Activated CD4-positive, alpha-beta T cell treated with anti-CD3 and anti-CD28 coated beads, Interleukin-2, amount 10 ng/mL, durations not matched to agents 24 days and 14 days (primary cell): ENCODE measurements at places on chromosomes 4 and X.

DNA sequence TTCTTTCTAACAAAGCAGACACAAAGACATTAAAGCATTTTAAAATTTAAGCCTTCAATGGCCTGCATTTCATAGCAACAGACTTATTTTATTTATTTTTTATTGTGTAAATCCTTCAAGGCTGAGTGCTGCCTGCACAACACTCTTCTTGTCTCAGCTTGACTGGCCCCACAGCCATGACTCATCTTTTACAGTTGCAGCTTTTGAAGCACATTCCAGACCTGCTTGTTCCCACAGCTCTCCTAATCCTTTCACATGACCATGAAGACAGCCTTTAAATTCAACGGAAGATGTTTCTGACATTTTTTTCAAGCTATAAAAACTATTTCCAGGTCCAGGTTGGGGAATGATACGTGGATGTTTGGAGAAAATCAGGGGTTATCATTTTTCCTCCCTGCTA is 276.9 kb upstream of the TACR3 start:
- H3K4me3 ChIP-seq, result no peak overlapping the region
- H3K4me1 ChIP-seq, result no peaks in the 10 kb centered on the region
- H3K27me3 ChIP-seq, result no peaks in the 10 kb centered on the region
- H3K36me3 ChIP-seq, result no peaks in the 10 kb centered on the region
- no peak overlapping the region for H3K27ac ChIP-seq

DNA sequence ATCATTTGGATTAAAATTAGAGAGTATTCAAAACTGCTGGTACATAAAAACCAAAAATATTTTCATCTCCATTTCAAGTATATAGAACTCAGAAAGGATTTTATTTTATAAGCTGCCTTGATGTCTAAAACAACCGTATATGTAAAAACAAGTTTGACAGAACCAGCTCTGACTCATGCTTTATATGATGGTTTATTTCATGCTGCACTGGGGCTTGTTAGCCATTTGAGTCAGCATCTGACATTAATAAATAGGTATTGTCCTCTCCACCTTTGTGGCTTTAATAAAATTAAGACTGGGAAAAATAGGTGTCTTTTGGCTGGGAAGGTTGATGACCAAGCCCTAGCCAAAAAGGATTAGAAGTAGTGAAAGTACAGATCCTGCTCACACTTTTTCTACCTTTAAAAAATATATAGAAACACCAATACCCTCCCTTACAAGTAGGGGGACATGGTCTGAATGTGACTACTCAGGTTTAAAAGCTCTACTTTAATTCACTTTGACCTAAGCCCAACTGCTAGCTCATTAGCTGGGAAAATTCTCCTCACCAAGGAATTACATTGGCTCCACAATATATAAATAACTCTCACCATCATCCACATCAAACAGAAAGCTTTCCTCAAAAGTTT is 228.1 kb downstream of the ADAMTS3 start:
- no peak overlapping the region for H3K27ac ChIP-seq
- no peaks in the 10 kb centered on the region for H3K27me3 ChIP-seq
- H3K4me1 ChIP-seq, result no peaks in the 10 kb centered on the region
- no peak overlapping the region for H3K4me3 ChIP-seq

GRCh38 chrX:7637066-7637465 is 205.9 kb upstream of the VCX start:
- no peaks in the 10 kb centered on the region for H3K27me3 ChIP-seq
- no peak for DNase-seq

GRCh38 chr4:112225157-112225556 is 6.4 kb upstream of the AP1AR start:
- H3K4me3 ChIP-seq, result no peak overlapping the region
- H3K36me3 ChIP-seq, result no peaks in the 10 kb centered on the region
- DNase-seq, result no peak
- H3K4me1 ChIP-seq, result peaks cover 5% of the 10 kb centered on the region
- no peak overlapping the region for H3K27ac ChIP-seq

GRCh38 chrX:11665168-11666111 is at the start of gene ARHGAP6:
ARHGAP6 (minus strand) TSS chrX:11665920; CDS start chrX:11664828, 1,092 bp downstream.
- H3K4me3 ChIP-seq, result no peak within 1 kb of the TSS
- peaks cover 51% of the 10 kb centered on the region for H3K27me3 ChIP-seq
- no peaks in the 10 kb centered on the region for H3K4me1 ChIP-seq

- no peak overlapping the region for H3K27ac ChIP-seq
- DNase-seq, result no peak
- no peaks in the 10 kb centered on the region for H3K27me3 ChIP-seq
- H3K4me1 ChIP-seq, result no peaks in the 10 kb centered on the region
- H3K36me3 ChIP-seq, result no peaks in the 10 kb centered on the region
Measured at GRCh38 chrX:143536176-143536575, 18.9 kb upstream of the SPANXN3 start.

- no peaks in the 10 kb centered on the region for H3K27me3 ChIP-seq
- no peaks in the 10 kb centered on the region for H3K36me3 ChIP-seq
- H3K27ac ChIP-seq, result no peak overlapping the region
- no peak overlapping the region for H3K4me3 ChIP-seq
Measured at GRCh38 chrX:151753313-151754046, 18.9 kb downstream of the CNGA2 start.

DNA sequence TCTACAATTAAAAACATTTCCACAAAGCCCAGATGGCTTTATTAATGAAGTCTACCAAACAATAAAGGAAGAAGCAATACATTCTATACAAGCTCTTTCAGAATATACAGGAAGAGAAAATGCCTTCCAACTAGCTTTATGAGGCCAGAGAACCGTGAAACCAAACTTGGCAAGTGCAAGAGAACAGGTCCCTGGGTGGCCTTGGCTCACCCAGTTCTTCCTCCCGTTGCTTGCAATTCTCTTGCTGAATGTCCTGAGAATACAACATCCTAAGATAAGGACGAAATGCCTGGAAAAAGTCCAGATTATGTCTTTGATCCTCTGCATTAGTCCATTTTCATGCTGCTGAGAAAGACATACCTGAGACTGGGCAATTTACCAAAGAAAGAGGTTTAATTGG is 204.9 kb downstream of the MAD2L1 start:
- no peaks in the 10 kb centered on the region for H3K36me3 ChIP-seq
- H3K27me3 ChIP-seq, result no peaks in the 10 kb centered on the region
- no peak overlapping the region for H3K27ac ChIP-seq
- DNase-seq, result no peak
- no peak overlapping the region for H3K4me3 ChIP-seq
- H3K4me1 ChIP-seq, result no peaks in the 10 kb centered on the region

DNA sequence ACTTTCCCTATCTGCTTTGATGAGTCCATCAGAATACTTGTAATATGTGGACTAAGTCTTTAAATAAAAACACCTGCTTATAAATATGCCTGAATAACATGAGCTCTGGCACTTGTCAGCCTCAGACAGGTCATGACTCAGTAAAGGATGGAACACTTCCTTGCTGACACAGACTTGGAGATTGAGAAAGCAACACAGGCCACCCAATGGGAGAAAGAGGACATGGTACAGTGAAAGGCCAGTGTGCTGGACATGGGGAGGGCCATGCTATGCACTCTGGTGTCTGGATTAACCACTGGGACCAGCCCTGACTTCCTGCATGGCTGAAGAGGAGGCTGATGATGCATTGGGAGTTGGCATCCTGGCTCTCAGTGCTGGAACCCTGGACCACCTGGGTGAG is 149.5 kb downstream of the DHRSX start:
- peaks cover 29% of the 10 kb centered on the region for H3K36me3 ChIP-seq
- no peak overlapping the region for H3K27ac ChIP-seq
- H3K4me1 ChIP-seq, result no peaks in the 10 kb centered on the region
- DNase-seq, result no peak
- no peak overlapping the region for H3K4me3 ChIP-seq

- no peak for DNase-seq
- peaks cover 8% of the 10 kb centered on the region for H3K27me3 ChIP-seq
- H3K4me3 ChIP-seq, result no peak overlapping the region
- H3K4me1 ChIP-seq, result no peaks in the 10 kb centered on the region
- H3K27ac ChIP-seq, result no peak overlapping the region
Measured at GRCh38 chr4:55744369-55744768, 75.2 kb upstream of the EXOC1L start.

DNA sequence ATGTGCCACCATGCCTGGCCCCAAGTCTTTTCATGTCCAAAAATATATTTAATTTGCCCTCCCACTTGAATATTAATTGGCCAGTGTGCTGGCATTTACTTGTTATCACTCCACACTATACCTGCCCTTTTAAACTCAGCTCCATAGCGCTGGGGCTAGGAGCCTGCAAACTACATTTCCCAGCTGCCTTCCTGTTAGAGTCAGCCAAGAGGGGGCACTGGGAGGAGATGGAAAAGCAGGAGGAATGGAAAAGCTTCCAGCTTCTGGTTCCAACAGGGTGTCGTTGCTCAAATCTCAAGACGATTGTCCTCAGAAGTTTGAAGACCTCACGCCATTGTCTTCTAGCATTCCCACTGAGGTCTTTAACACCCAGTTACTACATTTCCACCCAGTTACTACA is 315.5 kb downstream of the BCOR start:
- no peaks in the 10 kb centered on the region for H3K27me3 ChIP-seq
- H3K36me3 ChIP-seq, result no peaks in the 10 kb centered on the region
- H3K27ac ChIP-seq, result no peak overlapping the region
- no peak overlapping the region for H3K4me3 ChIP-seq

DNA sequence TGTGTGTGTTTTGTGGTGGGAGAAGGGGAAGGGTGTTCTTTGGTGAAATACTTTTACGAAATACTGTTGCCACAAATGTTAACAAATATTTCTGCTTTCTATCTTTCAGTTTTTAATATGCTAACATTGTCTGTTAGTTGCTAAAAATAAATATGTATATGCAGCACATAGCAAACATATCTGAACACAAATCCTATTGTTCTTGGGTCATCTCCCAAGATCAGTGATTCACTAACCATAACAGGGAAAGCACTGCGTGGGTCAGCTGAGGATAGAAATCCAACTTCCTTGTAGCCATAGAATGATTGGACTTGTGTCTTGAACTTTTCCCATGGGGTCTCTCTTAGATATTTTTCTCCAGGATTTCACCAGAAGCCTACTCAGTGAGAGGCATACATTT is 250.3 kb upstream of the FAM47A start:
- no peaks in the 10 kb centered on the region for H3K36me3 ChIP-seq
- no peaks in the 10 kb centered on the region for H3K4me1 ChIP-seq
- no peak overlapping the region for H3K4me3 ChIP-seq
- no peak for DNase-seq
- no peak overlapping the region for H3K27ac ChIP-seq

GRCh38 chrX:11944501-11944900 is 186.5 kb downstream of the MSL3 start:
- no peaks in the 10 kb centered on the region for H3K36me3 ChIP-seq
- H3K27ac ChIP-seq, result no peak overlapping the region
- H3K27me3 ChIP-seq, result no peaks in the 10 kb centered on the region
- H3K4me1 ChIP-seq, result no peaks in the 10 kb centered on the region
- H3K4me3 ChIP-seq, result no peak overlapping the region

DNA sequence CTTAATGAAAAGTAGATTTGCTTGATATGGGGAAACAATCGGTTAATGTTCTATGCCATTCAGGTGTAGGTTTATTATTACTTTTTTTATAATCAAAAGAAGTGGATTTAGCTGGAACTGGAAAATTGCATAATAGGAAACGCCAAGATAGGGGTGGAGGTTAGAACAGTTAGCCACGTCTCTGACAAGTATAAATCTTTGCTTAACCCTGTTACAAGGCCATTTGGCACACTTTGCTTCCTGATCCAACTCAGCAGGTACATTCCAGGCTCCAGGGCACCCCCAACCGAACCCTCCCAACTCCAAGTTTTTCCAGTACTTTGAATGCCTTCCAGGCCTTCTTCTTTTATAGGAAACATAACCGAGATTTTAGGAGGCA is 50.6 kb upstream of the ACSL4 start:
- H3K27me3 ChIP-seq, result no peaks in the 10 kb centered on the region
- H3K36me3 ChIP-seq, result no peaks in the 10 kb centered on the region
- H3K4me1 ChIP-seq, result peaks cover 17% of the 10 kb centered on the region
- DNase-seq, result no peak
- H3K4me3 ChIP-seq, result peak overlapping the region; percentile 75

- no peaks in the 10 kb centered on the region for H3K36me3 ChIP-seq
- DNase-seq, result no peak
- H3K4me1 ChIP-seq, result peaks cover 4% of the 10 kb centered on the region
- H3K27me3 ChIP-seq, result no peaks in the 10 kb centered on the region
- H3K27ac ChIP-seq, result peak overlapping the region; percentile 53
Measured at GRCh38 chrX:45445745-45446412, 245.2 kb upstream of the DIPK2B start.

- no peaks in the 10 kb centered on the region for H3K36me3 ChIP-seq
- no peaks in the 10 kb centered on the region for H3K27me3 ChIP-seq
- no peak for DNase-seq
- no peak overlapping the region for H3K4me3 ChIP-seq
Measured at GRCh38 chr4:120636120-120636630, 286.4 kb downstream of the PRDM5 start.

GRCh38 chrX:150200820-150201287 is 162.3 kb upstream of the MAMLD1 start:
- no peaks in the 10 kb centered on the region for H3K36me3 ChIP-seq
- H3K4me1 ChIP-seq, result peaks cover 8% of the 10 kb centered on the region
- peak overlapping the region; percentile 10 for H3K4me3 ChIP-seq
- H3K27me3 ChIP-seq, result no peaks in the 10 kb centered on the region
- DNase-seq, result peak; percentile 77

DNA sequence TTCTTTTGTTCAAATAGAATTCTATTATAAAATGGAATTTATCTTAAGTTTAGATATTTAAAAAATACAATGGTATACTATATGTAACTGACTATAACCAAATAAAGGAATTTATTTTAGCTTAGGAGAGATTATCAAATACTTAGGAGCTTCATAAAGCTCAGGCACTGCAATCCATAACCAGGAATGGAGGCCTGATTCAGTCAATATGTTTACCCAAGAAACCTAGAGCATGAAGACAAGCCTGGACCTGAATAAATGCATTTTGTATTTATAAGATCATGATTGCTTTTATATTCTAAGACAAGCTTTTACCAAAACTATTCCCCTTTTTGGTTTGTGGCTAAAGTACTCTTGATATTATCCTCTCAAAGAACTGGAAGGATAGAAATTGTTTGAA is 742.6 kb downstream of the FAT4 start:
- no peak for DNase-seq
- H3K36me3 ChIP-seq, result no peaks in the 10 kb centered on the region
- no peaks in the 10 kb centered on the region for H3K27me3 ChIP-seq
